ENCODE measurements at places on chromosomes 5 and 9.
A peak's percentile ranks its signal among the peaks of the same experiment; 100 is the strongest.

DNA sequence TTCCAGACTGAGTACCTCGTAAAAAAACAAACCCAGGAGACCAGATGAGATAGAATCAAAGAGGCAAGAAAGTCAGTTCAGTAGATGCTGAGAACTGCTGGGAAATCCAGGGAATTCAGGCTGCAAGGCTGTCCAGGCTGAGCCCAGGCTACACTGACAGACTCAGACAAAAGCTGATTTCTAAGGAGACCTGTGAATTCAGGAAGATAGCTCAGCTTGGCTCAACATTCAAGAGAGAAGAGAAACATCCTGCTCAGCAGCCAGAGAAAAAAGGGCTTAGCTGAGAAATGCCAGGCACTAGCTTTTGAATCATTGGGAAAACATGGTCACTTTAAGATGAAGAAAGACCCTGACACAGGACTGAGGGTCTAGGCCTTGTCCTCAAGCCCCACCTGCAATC is 118.2 kb upstream of the SLC44A1 start:
- no peak for DNase-seq

DNA sequence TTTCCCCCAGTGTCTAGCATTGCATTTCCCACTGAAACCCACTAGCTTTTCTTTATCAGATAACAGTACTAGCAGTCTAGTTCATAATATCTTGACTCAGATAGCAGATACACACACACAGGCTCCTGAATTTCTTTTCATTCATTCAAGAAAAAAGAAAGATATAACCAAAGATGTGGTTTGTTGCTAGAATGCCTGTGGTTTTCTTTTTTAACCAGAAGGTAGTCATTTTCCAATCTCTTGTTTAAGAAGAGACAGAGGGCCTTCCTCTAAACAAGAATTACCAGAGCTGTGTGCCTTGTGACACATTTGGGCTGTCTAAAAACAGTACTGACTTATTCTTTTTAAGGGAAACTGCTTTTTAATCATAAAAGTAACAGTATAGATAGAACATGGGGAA is 167.3 kb downstream of the PJA2 start:
- DNase-seq, result no peak

DNA sequence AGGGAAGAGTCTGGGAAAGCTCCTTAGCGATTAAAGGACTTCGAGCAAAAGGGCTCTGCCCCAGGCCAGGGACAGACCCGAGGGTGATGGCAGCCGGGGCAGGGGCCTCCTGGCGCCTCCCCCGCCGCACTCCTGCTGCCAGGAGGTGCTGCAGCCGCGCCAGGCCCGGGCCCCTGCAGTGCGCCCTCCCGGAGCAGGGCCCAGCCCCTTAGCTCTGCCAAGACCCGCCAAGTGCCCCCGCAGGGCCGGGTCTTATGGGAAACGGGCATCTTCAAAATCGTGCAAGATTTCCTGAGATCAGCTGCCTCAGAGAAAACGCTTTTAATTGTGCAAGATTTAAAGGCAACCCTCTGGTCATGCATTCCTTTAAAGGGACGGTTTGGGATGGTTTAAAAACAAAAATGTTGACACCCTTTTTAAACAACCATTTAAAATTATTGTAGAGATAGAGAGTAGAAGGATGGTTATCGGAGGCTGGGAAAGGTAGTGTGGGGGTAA is 52.4 kb downstream of the CDC14B start:
- peak; percentile 12 for DNase-seq

GRCh38 chr5:107513337-107514085 is 157.2 kb downstream of the EFNA5 start:
- DNase-seq, result no peak

- DNase-seq, result no peak
These were observed 608.1 kb upstream of the RORB start for GRCh38 chr9:73889023-73889422.

- DNase-seq, result no peak
These were observed 102.0 kb downstream of the STK32A start for GRCh38 chr5:147336876-147337275.

DNA sequence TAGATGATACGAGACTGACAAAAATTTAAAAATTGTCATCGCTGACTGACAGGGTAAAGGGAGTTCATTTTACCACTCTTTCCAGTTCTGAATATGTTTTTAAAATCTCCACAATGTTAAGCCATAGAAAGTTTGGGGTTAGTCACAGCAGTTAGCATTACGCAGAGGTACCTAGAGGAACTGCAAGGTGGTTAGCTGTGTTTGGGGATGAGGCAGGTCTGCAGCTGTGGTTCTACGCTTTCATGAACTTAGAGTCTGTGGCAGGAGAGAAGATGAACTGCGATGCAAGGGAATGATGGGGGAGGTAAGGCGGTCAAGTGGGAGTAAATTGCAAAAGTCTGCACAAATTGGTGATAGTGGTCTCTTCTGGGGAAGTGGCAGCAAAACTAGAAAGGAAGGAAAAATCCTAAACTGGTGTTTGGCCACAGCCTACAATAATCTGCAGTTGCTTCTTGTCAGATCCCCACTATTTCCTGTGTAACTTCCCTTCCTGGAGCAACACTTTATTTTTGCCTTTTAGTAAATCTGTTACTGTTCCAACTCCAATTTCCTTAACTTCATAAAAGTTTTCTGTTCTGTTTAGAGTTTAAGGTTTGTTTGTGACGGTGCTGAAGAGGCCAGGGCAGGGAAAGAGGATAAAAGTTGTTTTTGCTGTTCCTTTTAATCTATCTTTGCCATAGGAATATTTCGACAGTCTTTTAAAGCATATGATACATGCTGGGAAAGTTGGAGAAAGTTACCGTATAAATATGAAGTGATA is 38.6 kb upstream of the SNX2 start:
- DNase-seq, result no peak

DNA sequence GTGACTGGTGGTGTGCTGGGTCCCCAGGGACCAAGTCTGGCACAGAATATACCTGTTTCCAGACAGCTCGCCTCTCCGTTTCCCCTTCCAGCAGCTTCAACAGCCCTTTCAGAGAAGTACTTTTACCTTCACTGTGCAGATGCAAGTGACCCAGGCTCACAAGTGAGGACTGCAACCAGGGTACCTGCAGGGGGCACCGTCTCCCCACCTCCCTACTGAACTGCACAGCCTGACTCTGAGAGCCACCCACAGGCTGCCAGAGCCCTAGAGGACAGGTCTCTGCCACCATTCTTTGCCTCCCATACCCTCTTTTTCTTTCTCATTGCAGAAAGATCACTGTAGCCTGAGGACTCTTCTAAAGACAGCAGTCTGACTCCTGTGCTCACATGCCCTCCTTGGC is 15.4 kb downstream of the IL9 start:
- no peak for DNase-seq

DNA sequence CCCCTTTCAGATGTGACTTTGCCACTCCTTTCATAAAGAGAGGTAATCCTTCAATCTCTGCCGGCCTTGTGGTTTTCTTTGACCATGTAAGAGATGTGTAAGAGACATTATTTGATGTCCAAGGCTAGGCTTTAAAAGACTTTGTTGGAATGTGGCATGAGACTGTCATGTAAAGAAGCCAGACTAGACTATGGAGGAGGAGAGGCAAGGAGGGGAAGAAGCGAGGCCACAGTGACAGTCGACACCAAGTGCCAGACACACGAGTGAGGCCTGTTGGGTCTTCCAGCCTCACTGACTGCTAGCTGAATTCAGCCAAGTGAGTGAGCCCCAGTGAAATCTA is 1013.3 kb downstream of the MAT2B start:
- DNase-seq, result no peak

Data from activated gamma-delta T cell treated with Interleukin-2 at 50 U/mL for 16 hours (primary cell).